ENCODE measurements at places on chromosomes 16 and 17.
A peak's percentile ranks its signal among the peaks of the same experiment; 100 is the strongest.

DNA sequence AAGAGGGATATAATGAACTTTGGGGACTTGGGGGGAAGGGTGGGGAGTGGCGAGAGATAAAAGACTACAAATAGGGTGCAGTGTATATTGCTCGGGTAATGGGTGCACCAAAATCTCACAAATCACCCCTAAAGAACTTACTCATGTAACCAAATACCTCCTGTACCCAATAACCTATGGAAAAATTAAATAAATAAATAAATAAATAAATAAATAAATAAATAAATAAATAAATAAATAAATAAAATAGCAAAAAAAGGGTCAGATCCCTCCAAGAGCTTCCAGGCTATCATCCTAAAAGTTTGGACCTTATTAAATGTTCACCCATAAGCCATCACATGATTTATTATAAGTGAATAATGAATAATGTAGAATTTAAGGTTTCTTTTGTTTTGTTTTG is 636.1 kb upstream of the C16orf82 start:
- DNase-seq, result no peak

GRCh38 chr17:45942284-45942683 is 47.9 kb downstream of the MAPT start:
- DNase-seq, result no peak

DNA sequence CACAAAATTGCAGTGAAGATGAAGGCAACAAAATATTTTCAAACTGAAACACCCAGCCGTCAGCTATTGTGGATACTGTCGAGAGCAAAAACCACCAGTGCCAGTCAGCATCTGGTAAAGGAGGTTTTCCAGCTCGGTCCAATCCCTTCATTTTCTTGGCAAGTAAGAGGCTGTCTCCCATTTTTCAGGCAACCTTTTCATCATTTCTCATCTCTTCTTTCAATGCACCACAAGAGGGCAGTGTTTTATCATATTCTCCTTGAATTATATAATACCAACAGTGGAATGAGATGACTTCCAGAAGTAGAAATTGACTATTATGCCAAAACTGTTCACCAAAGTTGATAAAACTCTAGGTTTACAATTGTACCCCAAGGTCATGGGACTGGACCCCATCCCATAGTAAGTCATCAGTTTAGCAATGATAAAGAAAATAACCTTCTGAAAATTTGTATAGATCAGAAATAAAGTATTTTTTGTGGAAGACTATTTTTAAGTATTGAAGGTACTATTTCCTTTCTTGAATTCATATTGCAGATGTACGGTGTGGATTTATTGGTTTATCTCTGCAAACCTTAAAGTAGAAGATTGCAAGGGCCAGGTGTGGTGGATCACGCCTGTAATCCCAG is 16.8 kb downstream of the NQO1 start:
- no peak for DNase-seq

GRCh38 chr16:87368029-87368770 is 15.4 kb downstream of the FBXO31 start:
- no peak for DNase-seq

GRCh38 chr17:7220593-7221277 is 997 bp downstream of the ACADVL start:
- peak; percentile 43 for DNase-seq

GRCh38 chr17:11917415-11917814 is 79.9 kb downstream of the ZNF18 start:
- DNase-seq, result no peak

DNA sequence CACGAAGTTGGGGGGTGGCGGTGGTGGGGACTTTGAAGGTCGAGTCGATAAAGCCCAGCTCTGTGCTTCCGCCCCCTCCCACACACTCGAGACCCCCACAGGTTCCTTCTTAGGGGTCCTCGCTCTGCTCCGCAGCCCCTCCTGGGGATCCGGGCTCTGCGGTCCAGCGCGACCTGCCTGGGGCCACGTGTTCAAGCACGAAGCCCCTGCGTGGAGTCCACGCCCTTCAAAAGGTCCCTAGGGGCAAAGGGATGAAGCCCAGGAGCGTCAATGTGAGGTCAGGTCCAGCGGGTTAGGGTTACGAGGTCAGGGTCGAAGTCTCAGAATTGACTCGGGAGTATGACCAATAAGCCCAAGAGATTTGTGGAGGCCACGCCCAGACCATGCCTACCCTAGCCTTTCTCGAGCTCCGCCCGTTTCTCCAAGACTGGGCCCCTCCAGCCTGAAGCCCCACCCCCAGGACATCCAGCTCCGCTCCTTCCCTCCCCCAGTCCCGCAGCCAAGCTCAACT is 786 bp upstream of the CACNA1G start:
- no peak for DNase-seq

- DNase-seq, result no peak
Measured at GRCh38 chr17:15184872-15185624, 80.1 kb downstream of the PMP22 start.

DNA sequence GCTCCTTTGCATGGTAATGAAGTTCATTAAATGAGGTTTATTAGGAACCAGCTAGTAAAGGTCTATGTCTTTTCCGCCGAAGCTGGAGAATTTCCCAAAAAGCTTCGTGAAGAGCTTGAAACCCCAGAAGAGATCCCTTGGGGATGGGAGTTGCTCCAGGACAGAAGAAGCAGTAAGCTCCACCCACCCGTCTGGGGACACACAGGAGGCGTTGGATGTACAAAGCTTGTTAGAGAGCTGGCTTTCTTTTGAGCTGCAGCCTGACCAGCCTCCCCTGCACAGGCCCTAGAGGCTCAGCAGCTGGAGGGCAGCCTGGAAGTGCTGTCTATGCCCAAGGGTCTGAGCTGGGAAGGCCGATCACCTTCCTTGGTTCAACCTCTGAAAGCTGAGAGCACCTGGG is 147.4 kb upstream of the SDK2 start:
- DNase-seq, result no peak

DNA sequence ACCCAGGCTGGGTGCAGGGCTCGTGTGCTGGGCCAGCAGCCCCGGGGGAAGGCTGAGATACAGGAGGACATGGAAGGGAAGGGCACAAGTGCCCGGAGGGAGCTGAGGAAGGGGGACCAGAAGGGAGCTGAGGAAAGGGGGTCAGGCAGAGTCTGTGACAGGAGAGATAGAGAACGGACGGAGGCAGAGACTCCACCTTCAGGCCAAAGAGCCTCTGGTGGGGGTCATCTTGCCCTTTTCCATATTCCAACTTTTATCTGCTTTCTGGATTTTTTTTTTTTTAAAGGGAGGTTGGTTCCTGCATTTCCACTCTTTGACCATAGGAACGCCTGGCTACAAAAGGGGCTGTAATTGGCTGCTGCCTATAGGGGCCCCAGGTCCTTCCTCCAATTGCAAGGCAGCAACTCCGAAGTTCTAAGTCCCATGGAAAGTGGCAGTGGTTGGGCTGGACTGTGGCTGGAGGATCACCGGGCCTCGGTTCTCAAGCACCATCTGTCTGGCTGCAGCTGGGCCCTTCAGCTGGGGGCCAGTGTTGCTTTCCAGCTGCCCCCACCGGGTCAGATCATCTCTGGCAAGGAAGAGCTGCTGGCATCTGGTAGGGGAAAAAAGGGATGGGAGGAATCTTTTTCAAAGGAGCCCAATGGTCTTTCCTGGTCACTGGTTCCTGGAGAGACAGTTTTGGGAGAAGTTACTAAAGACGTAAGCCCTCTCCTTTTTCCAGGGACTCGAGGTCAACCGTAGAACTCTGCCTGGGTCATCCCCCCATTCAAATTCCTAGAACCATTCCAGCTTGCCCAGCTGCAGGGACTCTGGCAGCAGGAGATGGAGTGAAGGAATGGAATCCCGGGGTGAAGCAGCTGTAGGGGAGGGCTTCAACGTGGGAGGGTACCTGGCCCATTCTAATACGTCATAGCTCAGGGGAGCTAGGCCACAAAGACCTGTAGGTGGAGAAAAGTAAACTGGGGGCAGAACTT is 13.1 kb upstream of the MRPS23 start:
- no peak for DNase-seq

- DNase-seq, result no peak
Measured at GRCh38 chr17:68356949-68357455, 65.7 kb downstream of the ARSG start.

DNA sequence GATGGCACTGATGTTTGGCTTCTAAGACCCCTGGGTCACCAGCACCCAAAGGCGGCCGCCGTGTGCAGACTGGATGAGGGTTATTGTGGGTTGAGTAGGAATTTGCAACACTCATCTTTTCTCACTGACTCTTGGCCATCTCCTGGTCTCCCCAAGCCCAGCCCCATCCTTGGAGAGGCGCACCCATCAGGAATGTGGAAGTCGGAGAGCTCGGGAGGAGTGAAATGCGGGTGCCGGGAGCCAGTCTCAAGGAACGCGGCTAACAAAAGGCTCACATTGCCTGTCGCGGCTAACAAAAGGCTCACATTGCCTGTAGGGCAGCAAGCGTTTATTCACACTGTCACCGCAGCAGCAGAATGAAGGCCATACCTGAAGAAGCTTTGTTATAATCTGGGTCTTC is 248.6 kb downstream of the FOXL1 start:
- DNase-seq, result no peak

DNA sequence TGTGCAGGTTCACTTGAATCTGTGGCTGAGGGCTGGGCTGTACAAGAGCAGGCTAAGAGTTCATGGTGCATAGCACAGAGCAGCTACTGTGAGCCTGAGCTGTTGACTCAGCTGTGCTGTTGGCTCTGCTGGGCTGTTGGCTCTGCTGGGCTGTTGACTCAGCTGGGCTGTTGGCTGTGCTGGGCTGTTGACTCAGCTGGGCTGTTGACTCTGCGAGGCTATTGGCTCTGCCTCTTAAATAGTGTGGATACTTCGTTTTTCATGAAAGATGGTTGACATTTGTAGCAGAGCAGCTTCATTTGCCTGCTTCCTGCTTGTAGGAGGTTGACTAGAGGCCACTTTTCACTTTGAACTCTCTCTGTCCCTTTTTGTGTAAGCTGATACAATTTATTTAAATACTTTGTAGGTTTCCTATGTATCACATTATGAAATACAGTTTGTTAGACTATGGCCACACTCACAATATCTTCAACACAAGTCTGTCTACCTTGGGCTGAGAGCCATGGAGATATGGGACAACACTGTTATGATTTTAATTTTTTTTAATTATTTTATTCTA is 40.3 kb upstream of the CCNF start:
- no peak for DNase-seq

GRCh38 chr16:15874745-15875314 is 13.6 kb downstream of the CEP20 start:
- DNase-seq, result no peak

- DNase-seq, result no peak
Measured at GRCh38 chr17:45302649-45303173, 14.1 kb downstream of the MAP3K14 start.

DNA sequence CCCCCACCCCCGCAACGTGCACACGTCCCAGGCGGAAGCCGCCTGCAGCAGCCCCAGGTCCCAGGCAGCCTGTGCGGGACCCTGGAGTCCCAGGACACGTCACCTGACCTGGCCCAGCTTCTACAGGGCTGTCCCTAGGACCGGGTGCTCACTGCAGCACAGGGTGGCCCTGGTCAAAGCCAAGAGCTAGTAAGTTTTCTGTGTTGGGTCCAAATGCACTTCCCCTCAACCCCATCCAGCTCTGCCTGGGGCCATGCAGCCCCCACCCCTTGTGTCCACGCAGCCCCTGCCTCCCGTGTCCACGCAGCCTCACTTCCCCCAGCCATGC is 22.1 kb upstream of the PVALEF start:
- DNase-seq, result no peak

Measured in T follicular helper cell (primary cell).